Retinal pigment epithelial cell (primary cell): ENCODE measurements at places on chromosomes 3 and 15.
A peak's percentile ranks its signal among the peaks of the same experiment; 100 is the strongest.

DNA sequence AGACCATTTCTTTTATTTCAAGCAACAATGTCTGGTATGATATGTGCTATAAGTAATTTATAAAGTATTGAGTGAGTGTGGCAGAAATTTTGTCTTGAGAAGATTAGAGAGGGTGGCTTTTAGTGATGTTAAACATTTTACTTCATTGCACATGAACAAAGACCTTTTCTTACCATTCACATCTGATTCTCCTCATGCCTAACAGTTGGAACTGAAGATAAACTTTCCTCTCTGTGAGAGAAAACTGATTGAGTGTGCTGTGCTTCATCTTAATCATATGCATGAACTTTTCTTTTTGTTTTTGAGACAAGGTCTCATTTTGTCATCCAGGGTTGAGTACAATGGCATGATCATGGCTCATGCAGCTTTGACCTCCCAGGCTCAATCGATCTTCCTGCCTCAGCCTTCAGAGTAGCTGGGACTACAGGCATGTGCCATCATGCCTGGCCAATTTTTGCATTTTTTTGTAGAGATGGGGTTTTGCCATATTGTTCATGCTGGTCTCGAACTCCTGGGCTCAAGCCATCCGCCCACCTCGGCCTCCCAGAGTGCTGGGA lies 377.7 kb upstream of the GOLIM4 start:
- DNase-seq = no peak

DNA sequence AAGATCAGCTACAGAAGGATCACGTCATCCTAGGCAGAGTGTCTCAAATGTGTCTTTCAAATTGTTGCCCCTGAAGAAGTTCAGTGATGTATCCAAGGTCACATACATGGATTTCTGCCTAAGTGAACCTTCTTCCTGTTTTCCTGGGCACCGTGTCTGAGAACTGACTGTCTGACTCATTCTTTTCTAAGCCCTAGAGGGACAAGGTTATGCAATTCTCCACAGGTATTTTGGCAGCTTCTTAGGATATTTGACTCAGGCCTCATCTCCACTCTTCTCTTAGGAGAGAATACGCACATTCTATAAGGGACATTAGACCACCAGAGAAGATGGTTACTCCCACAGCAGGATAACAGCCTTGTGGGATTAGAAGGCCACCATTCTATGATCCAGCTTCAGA lies 391.9 kb upstream of the THBS1 start:
- DNase-seq = no peak

- no peak for DNase-seq
These were observed 7.9 kb downstream of the RFC4 start for GRCh38 chr3:186798239-186798874.

DNA sequence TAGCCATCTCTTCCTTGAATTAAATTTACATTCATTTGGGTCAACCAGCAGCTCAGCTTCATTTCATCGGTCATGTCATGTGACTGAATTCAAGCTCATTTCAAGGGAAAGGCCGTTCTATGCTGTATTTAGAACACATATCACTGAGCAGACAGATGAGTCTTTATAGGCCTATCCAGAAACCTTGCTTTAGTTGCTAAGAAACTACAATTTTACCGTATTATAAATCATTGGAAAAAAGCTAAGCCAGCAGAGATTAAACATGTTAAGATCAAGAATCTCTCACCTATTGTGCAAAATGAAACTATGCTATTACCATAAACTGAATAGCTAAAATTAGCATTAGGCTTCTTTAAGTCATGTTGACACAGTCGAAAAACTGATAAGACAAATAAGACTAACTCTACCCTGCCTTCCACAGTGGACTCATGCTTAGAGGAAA lies 2.2 kb downstream of the NPTN start:
- DNase-seq = no peak

DNA sequence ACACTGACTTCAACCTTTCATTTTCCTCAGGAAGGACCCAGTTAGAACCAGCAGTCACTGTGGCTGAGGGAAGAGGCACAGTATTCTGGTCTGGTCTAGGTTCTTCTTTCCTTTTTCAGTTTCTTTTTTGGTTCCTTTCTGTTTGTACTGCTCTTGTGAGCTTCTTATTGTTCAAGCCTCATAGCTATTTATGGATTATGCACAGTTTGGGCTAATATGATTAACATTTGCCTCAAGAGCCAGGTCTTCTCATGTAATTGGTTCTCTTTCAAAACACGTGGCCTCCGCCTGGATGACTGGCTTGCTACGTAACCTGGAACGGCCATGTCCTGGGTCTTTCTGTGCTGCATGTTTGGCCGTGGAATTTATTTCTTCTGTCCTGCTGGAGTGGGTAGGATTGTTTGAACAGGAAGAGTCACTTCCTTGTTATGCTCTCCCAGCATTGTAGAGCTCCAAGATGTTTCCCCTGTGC lies 43.3 kb downstream of the RBMS3 start:
- DNase-seq = peak; percentile 46

GRCh38 chr3:115401298-115401697 lies 222.0 kb upstream of the GAP43 start:
- peak; percentile 89 for DNase-seq

GRCh38 chr3:43104660-43105595 lies 951 bp downstream of the POMGNT2 start:
- no peak for DNase-seq

DNA sequence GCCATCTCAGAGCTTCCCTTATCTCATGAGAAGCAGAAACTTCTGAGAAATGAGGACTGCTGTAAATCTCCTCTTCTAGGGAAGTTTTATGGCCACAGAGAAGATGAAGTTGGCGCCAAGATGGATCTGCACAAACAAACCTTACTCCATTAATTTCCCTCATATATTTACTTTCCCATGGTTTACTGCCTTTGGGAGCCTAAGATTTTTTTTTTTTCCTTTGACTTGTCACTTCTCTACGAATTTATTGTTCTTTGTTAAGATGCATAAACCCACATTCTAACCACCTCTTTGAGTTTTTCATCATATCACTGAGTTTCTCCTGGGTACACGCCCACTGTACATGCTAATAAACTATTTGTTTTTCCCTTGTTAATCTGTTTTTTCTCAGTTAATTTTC lies 21.5 kb upstream of the NPTN start:
- no peak for DNase-seq

DNA sequence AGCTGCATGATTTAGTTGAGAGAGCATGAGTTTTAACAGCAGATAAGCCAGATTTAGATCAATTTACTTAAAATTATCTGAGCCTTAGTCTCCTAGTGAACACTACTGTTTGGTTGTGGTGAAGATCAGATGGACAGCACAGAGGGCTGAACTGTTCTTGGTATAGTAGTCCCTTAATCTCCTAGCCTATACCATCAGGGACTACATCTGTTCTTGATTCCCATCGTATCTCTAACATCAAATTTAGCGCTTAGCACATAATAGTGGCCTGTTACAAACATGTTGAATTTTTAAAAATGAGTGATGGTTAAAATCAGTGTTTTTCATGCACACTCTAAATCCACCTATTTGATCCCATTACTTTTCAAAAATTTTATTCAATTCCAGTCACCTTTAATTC lies 507.7 kb downstream of the GRM7 start:
- DNase-seq = no peak

DNA sequence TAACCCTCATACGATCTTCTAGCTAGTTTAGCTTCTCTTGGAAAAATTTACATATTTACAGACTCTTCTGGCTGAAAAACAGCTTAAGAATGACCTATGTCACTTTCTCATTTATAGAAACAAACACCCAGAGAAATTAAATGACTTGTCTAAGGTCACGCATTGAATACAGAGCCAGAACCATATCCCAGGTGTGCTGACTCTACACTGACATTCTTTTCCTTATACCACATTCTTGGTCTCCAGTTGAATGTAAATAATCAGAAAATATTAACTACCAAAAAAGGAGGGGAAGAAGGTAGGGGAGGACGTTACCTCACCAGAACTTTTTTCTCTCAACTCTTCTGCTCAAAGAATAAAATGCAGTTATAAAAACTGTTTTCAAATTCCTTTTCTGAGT lies 95.0 kb downstream of the THRB start:
- DNase-seq = no peak

- DNase-seq = no peak
These were observed 28.3 kb downstream of the PDCD6IP start for GRCh38 chr3:33826688-33827087.

DNA sequence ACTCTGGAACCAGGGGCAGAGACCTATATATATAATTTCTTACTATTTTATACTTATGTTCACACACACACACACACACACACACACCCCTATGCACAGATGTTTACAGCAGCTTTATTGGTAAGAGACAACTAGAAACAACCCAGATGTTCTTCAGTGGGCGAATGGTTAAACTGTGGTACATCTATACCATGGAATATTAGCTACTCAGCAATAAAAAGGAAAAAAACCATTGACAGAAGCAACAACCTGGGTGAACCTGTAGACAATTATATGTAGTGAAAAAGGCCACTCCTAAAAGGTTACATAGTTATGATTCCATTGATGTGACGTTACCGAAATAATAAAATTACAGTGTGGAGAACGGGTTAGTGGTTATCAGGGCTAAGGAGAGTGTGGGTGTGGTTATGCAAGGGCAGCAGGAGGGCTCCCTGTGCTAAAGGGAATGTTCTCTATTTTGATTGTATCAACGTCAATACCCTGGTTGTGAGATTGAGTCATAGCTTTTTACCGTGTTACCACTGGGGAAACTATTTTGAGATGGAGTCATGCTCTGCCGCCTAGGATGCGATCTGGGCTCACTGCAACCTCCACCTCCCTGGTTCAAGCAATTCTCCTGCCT lies 85.5 kb downstream of the FLNB start:
- DNase-seq = peak; percentile 32

- DNase-seq = no peak
These were observed 14.9 kb downstream of the ACP3 start for GRCh38 chr3:132332082-132332481.

GRCh38 chr3:90221900-90222299 lies 1114.5 kb downstream of the EPHA3 start:
- DNase-seq = no peak

DNA sequence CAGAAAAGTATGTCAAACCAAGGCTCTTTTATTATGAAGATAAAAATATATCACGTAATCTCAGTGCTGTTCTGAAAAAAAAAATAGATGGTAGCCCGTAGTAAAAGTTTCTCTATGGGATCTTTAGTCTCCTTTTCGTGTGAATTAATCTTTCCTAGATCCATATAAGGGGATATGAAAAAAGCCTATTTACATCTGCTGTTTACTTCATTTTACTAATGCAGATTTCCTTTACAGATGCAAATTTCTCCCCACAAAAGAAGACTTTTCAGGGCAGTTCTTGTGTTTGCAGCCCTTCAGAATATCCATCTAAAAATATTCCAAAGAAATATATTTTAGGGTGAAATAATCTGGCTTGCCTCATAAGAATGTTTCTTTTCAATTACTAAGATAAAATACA lies 1291.7 kb downstream of the ROBO1 start:
- DNase-seq = no peak

- no peak for DNase-seq
These were observed 22.8 kb upstream of the TM2D3 start for GRCh38 chr15:101675015-101675414.

- DNase-seq = no peak
These were observed 147.0 kb upstream of the LRRFIP2 start for GRCh38 chr3:37321377-37321781.

GRCh38 chr3:119145500-119146167 lies at the start of gene TEX55:
Gene TEX55, plus strand, starts transcription at chr3:119146165. Its CDS starts 25 bp downstream, at chr3:119146190.
- DNase-seq = peak; percentile 4

DNA sequence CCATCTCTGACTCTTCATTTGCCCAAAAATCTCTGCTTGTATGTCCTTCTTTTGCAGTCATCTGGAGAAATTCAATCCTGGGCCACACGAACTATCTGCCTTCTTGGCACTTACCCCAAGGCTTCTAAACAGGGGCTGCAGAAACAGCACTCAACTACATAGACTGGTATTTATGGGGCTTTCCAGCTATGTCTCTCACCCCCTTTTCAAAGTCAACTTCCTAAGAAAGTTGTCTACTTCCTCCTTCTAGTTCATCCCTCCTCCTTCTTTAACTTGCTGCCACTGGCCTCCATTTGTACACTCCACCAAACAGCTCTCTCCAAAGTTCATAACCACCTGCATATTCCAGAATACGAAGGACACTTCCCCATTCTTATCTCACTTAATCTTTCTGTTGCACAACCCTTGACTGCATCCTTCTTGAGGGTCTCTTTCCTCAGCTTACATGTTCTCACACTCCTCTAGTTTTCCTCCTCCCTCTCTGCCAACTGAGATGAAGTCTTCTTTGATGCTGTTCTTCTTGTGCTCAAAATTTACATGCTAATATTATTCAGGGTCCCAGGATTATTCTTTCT lies 55.2 kb downstream of the PLD1 start:
- DNase-seq = no peak

GRCh38 chr15:39302936-39303335 lies 277.9 kb upstream of the THBS1 start:
- DNase-seq = no peak

DNA sequence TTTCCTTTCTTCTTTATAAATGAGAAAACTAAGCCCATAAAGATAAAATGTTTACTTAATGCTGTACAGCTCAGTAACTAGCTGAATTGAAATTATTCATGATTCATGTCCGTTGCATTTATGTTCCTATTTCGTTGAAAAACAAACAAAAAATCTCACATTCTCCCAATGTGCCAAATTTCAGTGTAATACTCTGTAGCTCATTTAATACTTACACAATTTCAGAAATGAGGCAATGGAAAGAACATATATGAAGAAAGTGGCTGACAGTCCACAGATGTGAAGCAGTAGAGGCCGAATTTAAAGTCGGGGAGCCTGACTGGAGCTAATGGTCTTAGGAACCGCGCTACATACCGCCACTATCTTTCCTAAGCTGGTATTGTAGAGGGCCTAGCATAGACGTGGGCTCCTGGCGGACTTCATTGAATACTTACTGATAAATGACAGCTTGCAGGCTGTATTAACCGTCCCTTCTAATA lies 651 bp downstream of the PLSCR2 start:
- no peak for DNase-seq
